GM04503 (cell line): ENCODE measurements at places on chromosomes 4 and X.

GRCh38 chr4:166482758-166483157 is 609.7 kb downstream of the TLL1 start:
- DNase-seq: no peak

GRCh38 chrX:30308263-30309138 is 689 bp downstream of the NR0B1 start:
- no peak for DNase-seq

DNA sequence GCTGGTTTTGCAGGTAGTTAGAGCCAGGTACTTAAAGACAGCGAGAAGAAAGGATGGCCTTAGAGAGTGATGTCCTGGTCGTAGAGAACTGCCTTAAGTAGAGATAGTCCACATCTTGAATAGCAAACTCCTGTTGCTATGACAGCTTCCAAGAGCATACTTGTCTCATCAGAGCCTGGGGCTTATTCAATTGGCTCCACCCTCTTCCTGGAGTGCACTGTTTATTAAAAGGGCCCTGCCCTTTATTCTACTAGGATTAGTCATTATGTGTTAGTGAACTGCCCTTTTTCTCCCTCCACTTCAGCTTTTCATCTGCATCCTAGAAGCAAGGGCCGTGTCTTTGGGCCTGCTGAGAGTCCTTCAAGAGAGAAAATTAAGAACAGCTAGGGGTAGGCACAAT is 94.5 kb upstream of the EOLA2 start:
- peak; percentile 44 for DNase-seq

GRCh38 chr4:28702571-28702970 is 1841.9 kb downstream of the STIM2 start:
- no peak for DNase-seq

- DNase-seq: no peak
Observed at GRCh38 chr4:794900-795725, 30.8 kb downstream of the CPLX1 start.

DNA sequence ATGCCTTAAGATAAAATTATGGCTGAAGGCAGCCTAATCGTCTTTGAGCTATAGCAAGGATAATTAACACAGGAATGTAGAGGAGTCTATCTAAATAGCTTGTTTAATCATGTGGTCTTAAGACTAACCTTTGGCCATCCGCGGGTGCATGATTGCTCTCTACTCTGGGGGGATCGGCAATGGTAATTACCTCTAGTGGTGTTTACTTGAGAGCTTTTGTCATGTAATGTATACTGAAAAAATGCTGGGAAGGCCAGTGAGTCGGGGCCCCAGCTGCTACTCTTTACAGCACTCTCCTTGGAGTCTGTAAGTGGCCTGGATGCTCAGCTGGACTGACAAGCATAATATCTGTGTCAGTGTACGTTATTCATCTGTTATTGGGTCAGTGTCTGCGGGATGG is 65.5 kb upstream of the GNPDA2 start:
- DNase-seq: no peak
